ENCODE measurements at places on chromosomes 2 and 18. TPM values are rescaled to one million over a fixed set of nuclear protein-coding genes. Genes with fewer than 3 reads are reported as not detected.

Gene DNAH6
- under 0.01 TPM for total RNA-seq

Gene LRATD1
- not detected for total RNA-seq

Gene WDR43
- 73.3 TPM for total RNA-seq

Gene DSC2
- not detected for total RNA-seq

Gene TXNDC2
- total RNA-seq = 0.22 TPM

Gene EVX2
- total RNA-seq = not detected

Gene RND3
- 269 TPM for total RNA-seq

Gene FARSB
- 10.3 TPM for total RNA-seq

Gene DPY30
- total RNA-seq = 34.8 TPM

Gene CNDP1
- total RNA-seq = 0.22 TPM

Gene STPG4
- total RNA-seq = 1.6 TPM

Gene LIMS1
- 148 TPM for total RNA-seq

Gene SERPINB13
- total RNA-seq = not detected

Gene MAP4K4
- total RNA-seq = 312 TPM

Data from placental pericyte (primary cell).